ENCODE measurements at places on chromosomes 11 and 22.

DNA sequence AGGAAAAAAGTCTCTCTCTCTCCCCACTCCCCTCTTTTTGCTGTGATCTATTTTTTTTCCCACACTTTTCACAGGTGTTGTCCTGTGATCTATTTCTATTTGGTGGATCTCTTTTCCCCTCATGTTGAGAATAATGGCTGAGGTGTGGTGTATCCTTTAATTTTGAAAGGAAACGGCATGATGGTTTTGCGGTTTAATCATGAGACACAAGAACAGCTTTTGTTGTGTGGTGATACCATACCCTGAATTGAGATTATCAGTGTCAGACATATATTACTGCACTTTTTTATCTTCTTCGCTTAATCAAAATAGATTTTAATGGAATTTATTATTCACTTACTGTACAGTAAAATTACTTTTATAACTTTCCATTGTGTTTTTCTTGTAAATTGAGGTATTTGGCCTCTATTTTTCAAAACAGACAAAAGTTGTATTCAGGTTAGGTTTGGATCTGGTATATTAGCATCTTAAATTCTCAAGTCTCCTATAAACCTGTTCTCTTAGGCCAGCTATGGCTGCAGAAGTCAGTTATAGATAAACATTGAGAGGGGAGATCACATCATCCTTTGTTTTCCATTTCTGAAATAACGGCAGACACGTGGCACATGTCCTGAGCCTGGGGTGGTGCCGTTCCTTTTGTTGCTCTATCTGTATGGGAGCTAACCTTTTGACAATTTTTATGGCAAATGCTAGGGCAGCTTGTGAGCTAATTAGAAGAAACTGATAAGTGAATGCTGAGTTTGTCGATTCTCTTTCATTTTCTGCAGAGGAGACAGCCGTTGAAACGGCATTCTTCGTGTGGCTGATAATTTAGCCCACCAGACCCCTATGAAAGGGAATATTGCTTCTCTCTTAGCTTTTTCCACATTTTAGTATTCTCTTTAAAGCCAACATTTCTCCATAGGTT is 25.8 kb downstream of the NF2 start:
- no peak for DNase-seq

- DNase-seq = peak; percentile 36
Measured at GRCh38 chr11:72642043-72642883, 32.0 kb downstream of the PDE2A start.

- DNase-seq = no peak
Measured at GRCh38 chr11:13486926-13487660, 8.7 kb downstream of the PTH start.

GRCh38 chr22:23047742-23048141 is 22.6 kb upstream of the GNAZ start:
- DNase-seq = no peak

- DNase-seq = no peak
Measured at GRCh38 chr11:62801071-62801470, 4.2 kb downstream of the NXF1 start.

DNA sequence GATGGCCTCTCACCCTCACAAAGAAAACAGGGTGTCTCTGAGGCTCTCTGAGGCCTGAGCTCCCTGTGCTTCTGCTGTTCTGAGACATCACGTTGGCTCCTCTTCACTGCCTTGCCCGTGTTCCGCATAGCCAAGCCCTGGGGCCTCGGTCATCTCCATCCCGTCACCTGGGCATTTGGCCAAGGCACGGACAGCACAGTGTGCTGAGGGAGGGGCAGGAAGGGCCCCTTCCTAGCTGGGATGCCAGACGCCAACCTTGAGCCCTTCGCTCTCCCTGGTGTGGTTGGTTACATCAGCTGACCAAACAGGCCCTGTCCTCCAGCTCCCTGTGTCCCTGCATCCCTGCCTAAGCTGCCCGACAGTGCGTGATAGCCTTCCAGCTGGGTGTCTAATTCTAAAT is 25.9 kb downstream of the MOV10L1 start:
- peak; percentile 87 for DNase-seq

DNA sequence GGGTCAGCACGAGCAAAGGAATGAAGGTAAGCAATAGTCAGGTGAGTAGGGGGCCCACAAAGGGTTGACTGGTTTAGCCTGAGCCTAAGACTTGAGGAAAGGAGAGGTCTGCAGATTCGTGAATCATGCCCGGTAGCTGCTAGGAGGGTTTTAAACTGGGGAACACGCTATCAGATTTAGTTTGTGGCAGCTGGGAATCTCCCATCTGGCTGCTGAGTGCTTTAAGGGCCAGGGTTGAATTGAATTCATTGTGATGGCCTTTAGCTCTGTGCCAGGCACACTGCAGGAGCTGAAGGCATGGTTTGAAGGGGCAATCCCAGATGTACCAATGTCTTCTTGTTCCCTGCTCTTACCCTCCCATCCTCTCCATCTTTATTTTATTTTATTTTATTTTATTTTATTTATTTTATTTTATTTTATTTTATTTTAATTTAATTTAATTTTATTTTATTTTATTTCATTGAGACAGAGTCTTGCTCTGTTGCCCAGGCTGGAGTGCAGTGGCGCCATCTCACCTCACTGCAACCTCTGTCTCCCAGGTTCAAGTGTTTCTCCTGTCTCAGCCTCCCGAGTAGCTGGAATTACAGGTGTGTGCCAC is 1.9 kb upstream of the NECTIN1 start:
- DNase-seq = no peak

DNA sequence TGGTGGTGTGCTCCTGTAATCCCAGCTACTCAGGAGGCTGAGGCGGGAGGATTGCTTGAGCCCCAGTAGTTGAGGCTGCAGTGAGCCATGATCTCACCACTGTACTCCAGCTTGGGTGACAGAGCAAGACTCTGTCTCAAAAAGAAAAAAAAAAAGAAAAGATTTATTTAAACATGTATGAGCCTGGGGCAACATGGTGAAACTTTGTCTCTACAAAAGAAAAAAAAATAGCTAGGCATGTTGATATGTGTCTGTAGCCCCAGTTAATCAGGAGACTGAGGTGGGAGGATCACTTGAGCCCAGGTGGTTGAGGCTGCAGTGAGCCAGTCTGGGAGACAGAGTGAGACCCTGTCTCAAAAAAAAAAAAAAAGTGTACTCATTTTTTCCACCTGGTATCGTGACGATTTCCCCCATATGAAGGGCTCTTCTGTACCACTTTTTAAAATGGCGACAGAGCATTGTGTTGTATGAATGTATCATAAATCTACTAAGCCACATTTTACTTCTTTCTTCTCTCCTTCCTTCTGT is 16.4 kb upstream of the KCTD14 start:
- no peak for DNase-seq

- no peak for DNase-seq
Measured at GRCh38 chr11:120184946-120185705, 25.7 kb upstream of the OAF start.

DNA sequence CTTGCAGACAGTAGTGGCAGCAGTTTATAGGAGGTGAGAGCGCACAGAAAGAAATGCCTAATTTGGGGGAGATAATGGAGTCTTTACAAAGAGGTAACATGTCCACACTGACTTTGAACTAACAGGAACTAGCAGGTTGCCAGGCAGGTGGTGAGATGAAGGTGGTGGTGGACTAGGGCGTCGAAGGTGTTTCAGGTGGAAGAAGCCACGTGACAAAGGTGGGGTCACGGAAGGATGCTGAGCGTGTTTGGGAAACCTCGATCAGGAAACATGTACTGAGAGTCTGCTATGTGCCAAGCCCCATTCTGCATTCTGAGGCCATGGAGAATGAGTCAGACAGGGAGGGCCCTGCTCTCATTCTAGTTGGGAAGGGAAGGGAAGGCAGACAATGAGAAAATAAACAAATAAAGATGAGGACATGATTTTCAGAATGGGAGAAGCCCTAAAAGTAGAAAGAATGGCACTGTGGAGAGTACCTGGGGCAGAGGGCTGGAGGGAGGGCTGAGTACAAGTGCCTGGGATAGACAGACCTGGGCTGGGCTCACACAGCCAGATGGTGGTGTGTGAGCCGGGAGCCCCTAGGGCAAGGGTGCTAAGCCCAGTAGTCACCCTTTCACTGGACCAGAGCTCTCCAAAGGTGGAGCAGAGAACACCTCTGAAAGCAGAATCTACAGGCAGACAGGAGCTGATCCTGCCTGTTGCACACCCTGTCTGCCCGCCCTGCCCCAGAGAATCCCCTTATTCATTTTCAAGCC is 16.2 kb upstream of the NNMT start:
- peak; percentile 57 for DNase-seq

DNA sequence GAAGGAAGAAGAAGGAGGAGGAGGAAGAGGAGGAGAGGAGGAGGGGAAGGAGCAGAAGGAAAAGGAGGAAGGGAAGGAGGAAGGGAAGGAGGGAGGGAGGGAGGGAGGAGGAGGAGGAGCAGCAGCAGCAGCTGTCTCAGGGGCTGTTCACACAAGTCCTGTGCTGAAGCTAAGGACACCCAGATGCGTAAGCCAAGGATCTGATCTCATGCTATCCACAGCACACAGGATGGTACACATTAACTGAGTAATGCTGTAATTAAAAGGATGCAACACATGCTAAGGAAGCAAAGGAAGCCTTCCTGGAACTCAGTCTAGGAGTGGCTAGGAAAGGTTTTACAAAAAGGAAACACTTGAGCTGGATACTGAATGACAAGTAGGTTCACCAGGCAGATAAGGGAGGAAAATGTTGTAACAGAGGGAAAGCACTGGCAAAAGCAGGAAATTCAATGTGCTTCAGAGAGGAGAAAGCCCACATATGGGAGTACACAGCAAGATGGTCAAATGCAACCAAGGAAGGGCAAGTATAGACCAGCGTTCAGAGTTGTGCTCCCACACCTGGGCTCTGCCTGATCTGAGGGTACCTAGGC is 32.0 kb downstream of the TRIM66 start:
- DNase-seq = no peak

DNA sequence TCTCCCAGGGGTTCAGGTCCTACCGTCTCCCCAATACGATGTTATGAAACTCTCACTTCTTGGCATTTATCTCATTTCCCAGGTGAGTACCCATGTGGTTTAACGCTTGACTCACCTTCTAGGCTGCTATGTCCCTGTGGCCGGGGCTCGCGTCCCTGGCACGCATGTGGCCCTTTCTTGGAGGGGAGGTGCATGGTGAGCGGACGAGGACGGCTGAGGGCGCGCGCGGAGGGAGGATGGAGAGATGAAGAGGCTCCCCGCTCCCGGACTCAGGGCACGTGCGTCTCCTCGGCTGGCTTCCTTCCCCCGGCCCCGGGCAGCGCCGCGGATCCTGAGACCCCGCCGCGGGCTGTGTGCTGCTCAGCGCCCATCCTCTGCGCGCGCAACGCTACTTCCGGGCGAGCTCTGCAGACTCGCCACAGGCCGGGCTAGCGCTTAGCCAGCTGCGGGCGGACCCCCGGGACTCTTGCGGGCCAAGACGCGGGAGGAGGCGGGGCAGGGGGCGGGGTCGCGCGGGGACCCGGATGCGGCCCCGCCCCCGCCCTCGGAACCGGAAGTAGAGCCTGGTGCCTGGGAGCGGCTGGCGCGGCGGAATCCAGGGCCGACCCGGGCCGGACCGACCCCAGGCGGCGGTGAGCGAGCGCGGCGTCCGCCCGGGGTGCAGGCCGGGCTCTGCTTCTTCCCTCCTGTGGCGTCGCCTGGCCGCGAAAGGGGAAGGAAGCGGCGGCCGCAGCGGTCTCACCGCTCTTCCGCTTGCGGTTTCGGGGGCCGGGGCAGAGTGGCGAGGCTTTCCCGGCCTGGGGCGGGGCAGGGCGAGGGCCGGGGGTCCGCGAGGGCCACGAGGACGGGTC is at the start of gene CTTN:
Gene CTTN, plus strand, starts transcription at position 547 of the 851 bp plus-strand sequence. CDS start 8,769 bp downstream, outside the sequence.
- peak; percentile 86 for DNase-seq

- no peak for DNase-seq
Measured at GRCh38 chr22:49403102-49403501, 424.6 kb downstream of the BRD1 start.

- peak; percentile 49 for DNase-seq
Measured at GRCh38 chr22:37043828-37044538, 7.6 kb upstream of the KCTD17 start.

DNA sequence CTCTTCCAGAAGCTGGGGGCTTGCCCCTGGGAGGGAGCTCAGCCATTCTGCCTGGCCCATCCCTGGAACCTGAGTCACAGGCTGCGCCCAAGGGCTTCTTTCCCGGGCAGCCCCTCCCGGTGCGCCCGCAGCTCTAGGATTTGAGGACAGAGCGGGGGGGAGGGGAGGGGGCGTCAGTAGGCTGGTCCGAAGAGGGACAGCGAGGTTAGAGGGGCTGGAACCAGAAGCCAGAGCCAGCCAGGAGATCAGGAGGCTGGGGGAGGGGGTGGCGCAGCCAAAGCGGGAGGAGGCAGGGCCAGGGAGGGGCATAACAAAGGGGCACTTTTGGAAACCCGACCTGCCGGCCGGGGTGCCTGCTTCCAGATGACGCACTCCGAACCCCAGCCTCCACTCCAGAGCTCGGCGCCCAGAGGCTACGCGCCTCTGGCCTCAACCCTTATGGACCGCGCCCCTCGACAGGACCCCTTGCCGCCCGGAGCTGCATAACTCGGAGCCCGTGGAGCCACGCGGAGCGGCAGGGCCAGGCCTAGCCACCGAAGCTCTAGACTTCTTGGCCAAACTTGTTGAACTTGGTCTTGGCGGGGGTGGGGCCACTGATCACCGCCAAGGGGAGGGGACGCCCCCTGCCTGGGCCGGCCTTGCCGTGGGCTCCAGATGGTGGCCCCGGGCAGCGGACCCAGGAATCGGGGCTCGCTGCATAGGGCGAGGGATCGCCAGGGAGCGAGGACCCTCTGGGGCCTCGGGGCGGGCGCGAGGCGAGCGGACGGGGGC is 744 bp downstream of the PACSIN3 start:
- DNase-seq = peak; percentile 81

All from EL (cell line).